ENCODE measurements at places on chromosomes 4 and X.

DNA sequence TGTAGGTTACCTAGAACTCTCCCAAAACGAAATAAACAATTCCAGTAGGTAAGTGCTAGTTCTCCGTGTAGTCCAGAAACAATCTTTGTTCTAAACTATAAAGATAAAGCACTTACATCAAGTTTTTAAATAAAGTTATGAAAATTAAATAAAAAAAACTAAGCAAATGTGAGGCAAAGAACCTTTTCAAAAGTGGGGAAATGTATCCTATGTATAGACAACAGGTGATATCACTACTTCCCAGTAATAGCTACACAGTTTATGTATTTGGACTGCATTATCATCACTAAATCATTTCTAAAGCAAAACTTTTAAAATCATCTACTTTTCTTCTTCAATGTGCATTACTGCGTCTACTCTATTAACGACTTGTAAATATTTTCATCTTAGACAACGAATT lies 2.0 kb downstream of the YTHDC1 start:
- DNase-seq, result no peak

DNA sequence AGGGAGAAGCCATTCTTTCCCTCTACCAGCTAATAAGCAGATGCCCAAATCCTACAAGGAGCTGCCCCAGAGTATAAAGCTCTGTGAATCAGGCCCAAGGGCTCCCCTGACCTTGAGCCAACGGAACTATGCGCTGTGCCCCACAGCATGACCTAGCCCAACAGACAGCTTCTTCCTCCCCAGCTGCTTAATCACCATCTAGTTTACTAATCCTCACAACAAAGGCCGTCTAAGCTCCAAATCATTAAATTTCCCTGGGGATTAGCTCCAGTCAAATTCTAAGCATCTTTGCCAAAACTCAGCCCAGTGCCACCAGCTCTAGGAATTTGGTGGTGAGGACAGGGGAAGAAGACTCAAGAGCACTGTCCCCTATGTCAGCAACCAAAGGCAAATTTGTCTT lies 113.1 kb downstream of the SHROOM4 start:
- DNase-seq, result no peak

GRCh38 chrX:103910430-103910829 lies 52.0 kb upstream of the TMSB15B start:
- no peak for DNase-seq

- DNase-seq, result no peak
Measured at GRCh38 chr4:165426331-165426730, 47.5 kb downstream of the CPE start.

GRCh38 chr4:69124941-69125340 lies 28.7 kb downstream of the UGT2B7 start:
- no peak for DNase-seq

DNA sequence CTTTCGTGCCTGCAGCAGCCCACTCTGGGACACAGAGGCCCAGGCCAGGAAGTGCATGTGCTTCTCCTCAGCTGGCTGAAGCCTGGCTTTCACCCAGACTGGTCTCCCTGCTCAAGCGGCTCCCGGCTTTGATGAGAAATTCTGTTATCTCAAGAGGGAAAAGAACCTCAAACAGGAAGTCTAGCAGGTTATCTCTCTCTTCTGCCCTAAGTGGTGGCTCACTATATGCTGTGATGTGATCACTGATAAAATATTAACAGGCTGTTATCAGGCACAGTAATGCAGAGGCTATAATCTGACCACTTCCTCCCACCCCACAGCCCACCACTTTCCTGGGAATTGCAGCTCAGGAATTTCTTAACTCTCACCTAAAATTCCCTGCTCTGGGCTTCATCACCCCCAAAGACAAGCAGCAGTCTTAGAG lies 13.3 kb downstream of the CLDN2 start:
- no peak for DNase-seq

GRCh38 chrX:40240844-40241243 lies 143.1 kb upstream of the BCOR start:
- DNase-seq, result no peak

- DNase-seq, result no peak
Measured at GRCh38 chr4:26900765-26901164, 40.1 kb downstream of the STIM2 start.

GRCh38 chrX:20739038-20739745 lies 472.5 kb upstream of the RPS6KA3 start:
- no peak for DNase-seq

- no peak for DNase-seq
Measured at GRCh38 chr4:84531689-84532088, 32.6 kb upstream of the NKX6-1 start.

- DNase-seq, result no peak
Measured at GRCh38 chrX:23661671-23662070, 5.6 kb upstream of the PRDX4 start.

DNA sequence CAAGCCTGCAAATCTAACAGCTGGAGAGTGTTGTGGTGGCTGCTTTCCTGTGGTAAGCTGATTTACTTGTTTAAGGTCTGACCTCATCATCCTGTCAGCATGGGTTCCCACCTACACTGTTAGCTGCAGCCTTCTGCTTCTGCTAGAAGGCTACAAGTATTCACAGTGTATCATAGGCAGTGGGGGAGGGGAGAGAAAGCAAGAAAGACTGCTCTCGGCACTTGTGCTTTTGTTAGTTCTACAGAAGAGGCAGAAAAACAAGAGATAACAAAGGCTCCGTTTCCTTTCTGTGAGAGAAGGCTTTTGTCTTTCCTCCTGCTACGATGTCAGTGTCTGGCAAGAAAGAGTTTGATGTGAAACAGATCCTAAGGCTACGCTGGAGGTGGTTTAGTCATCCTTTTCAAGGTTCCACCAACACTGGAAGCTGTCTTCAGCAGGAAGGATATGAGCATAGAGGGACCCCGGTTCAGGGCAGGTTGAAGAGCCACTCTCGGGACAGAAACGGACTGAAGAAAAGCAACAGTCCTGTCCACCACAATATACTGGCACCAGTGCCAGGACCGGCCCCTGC lies at the start of gene KLHL4:
Gene KLHL4, plus strand, starts transcription at position 232 of the 571 bp plus-strand sequence. Its CDS starts 92 bp downstream, at position 324.
- peak; percentile 7 for DNase-seq

DNA sequence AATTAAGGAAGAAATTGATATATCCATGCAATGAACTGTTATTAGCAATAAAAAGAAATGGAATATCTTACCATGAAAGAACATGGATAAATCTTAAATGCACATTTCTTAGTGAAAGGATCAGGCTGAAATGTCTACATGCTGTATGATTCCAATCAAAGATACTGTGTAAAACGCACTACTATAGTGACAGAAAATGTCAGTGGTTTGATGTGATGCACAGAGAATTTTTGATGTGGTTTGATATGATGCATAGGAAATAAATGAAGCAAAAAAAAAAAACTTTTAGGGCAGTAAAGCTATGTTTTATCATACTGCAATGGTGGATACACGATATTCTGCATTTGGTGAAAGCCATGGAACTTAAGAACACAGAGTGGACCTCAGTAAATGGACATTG lies 547.6 kb downstream of the GABRG1 start:
- DNase-seq, result no peak

- DNase-seq, result no peak
Measured at GRCh38 chr4:139735381-139736273, 70.0 kb downstream of the MGST2 start.

- no peak for DNase-seq
Measured at GRCh38 chr4:18981234-18981615, 959.7 kb upstream of the LCORL start.

GRCh38 chrX:40663880-40664630 lies 16.7 kb upstream of the CXorf38 start:
- DNase-seq, result no peak

DNA sequence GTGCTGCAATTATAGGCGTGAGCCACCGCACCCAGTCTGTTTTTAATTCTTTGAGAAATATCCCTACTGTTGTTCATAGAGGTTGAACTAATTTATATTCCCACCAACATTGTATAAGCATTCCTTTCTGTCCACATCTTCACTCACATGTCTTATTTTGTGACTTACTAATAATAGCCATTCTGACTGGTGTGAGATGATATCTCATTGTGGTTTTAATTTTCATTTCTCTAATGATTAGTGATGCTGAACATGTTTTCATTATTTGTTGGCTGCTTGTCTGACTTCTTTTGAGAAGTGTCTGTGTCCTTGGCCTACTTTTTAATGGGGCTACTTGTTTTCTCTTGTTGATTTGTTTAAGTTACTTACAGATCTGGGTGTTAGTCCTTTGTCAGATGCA lies 310.9 kb upstream of the MAOA start:
- DNase-seq, result no peak

DNA sequence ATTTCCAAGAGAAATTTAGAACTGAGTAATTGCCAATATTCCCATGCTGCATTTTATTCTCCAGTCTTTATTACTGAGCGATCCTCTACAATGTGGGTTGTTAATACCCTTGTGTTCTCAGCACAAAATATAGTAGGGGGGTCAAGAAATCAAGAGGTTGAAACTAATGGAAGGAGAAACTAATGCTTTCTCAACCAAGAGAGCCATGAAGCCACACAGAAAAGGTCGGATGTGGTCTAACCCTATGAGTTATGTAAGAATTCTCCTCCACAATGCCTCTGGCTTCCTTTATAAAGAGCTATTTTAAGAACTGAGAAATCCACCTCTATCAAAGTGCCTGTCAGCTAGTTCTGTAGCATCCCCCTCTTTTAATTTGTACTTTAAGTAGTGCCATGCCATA lies 268.5 kb downstream of the CHIC1 start:
- no peak for DNase-seq

GRCh38 chr4:85869181-85869580 lies 394.2 kb downstream of the ARHGAP24 start:
- no peak for DNase-seq

DNA sequence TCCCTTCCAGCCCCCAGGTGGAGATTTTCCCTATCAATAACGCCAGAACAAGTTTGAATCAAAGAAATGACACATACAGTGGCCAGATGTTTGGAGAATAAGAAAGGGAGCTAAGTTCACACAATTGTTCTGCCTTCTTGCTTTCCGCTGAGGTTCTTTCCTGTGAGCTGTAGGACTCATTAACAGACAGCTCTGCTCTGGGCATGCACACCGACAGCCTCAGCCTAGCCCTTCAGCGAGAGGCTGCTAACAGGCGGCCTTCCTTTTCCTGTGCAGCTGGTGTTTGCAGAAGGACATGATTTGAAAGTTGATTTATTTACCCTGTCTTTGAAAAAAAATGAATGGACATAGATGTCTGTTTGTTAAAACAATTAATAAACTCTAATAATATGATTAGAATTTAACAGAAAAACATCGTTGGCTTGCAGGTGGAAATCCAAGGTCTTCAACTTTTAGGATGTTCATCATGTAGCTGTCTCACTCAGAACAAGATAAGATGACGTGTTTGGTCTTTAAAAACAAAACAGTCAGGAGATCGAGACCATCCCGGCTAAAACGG lies 183.3 kb downstream of the KDR start:
- DNase-seq, result peak; percentile 58

DNA sequence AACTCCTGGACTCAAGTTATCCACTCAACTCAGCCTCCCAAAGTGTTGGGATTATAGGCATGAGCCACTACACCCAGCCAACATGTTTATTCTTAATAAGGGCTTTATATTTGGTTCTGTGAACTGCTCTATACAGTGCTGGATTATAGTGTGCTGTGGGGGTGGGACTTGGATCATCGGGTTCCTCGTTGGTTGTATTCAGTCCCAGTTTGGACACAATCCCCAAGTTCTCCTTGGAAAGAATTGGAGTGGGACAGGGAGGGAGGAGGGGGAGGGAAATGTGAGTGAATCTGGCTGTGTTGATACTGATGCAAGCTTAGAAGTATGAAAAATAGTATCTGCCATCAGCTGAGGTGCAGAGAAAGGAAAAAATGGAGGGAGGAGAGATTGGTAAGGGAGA lies 121.3 kb downstream of the KIT start:
- DNase-seq, result no peak

- DNase-seq, result no peak
Measured at GRCh38 chrX:111719426-111720210, 38.6 kb downstream of the ALG13 start.

DNA sequence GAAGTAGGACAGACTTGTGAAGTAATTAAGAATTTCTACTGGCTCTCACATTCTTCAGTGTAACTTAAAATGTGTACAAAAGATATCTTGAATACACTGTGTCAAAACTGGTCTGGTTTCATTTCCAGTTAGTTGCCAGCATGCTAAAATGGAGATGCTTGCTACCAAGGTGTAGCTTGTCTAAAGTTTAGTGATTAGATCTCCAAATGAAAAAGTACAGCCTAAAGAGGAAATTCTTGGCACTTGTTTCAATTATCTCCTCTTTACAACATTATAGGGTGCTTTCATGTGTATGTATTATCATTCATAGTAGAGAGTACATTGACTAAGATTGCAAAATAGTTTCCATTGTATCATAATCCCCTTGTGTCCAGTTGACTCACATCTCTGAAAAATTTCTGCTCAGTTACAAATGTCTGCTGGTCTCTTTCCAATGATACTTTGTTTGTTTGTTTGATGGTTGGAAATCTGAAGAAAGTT lies 97.3 kb upstream of the SPRY1 start:
- DNase-seq, result no peak

Data from activated CD4-positive, alpha-beta memory T cell treated with anti-CD3 and anti-CD28 coated beads for 36 hours (primary cell).